ENCODE measurements at places on chromosomes 7 and 10. TPM values are rescaled to one million over a fixed set of nuclear protein-coding genes. Genes with fewer than 3 reads are reported as not detected.

Gene SLC29A4
- total RNA-seq = 10.3 TPM

- H3K27me3 ChIP-seq = peaks cover 63% of the 10 kb centered on the region
- H3K27ac ChIP-seq = no peak overlapping the region
- no peak overlapping the region for H3K4me3 ChIP-seq
- DNase-seq = no peak
- H3K36me3 ChIP-seq = no peaks in the 10 kb centered on the region
Observed at GRCh38 chr10:71073451-71074175, 138.8 kb upstream of the UNC5B start.

Gene EN2
- not detected for total RNA-seq

DNA sequence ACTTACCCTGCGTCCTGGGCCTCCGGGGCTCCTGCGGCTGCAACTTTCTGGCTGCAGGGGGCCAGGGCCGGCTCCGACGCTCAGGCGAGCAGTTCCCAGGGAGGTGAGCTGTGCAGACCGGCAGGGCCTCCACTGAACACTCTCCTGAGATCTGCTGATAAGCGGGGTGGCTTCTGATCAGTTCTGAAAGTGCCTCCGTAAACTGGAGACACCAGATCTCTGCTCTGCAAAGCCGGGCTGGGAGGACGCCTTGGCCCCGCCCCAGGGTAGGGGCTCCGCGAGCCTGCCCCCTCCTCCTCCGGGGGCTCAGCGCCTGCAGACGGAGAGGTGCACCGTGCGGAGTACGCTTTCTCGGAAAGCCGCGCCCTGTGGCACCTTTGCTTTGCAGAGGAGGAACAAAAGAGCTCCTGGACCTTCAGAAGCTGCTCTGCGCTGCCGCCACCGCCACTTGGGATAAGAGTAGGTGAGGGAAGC, 141.3 kb upstream of the VKORC1L1 start:
- no peak for DNase-seq
- no peak overlapping the region for H3K27ac ChIP-seq
- no peak overlapping the region for H3K4me3 ChIP-seq
- H3K27me3 ChIP-seq = no peaks in the 10 kb centered on the region
- no peaks in the 10 kb centered on the region for H3K4me1 ChIP-seq

Gene AKR1C4
- not detected for total RNA-seq

Gene GPR26
- not detected for total RNA-seq

- no peaks in the 10 kb centered on the region for H3K36me3 ChIP-seq
- DNase-seq = peak; percentile 42
- no peaks in the 10 kb centered on the region for H3K27me3 ChIP-seq
- H3K4me1 ChIP-seq = peaks cover 22% of the 10 kb centered on the region
Observed at GRCh38 chr7:5586279-5586962, 162.8 kb upstream of the TNRC18 start.

Gene TWIST1
- total RNA-seq = 1.0 TPM

Gene TAS2R3
- total RNA-seq = 2.0 TPM

DNA sequence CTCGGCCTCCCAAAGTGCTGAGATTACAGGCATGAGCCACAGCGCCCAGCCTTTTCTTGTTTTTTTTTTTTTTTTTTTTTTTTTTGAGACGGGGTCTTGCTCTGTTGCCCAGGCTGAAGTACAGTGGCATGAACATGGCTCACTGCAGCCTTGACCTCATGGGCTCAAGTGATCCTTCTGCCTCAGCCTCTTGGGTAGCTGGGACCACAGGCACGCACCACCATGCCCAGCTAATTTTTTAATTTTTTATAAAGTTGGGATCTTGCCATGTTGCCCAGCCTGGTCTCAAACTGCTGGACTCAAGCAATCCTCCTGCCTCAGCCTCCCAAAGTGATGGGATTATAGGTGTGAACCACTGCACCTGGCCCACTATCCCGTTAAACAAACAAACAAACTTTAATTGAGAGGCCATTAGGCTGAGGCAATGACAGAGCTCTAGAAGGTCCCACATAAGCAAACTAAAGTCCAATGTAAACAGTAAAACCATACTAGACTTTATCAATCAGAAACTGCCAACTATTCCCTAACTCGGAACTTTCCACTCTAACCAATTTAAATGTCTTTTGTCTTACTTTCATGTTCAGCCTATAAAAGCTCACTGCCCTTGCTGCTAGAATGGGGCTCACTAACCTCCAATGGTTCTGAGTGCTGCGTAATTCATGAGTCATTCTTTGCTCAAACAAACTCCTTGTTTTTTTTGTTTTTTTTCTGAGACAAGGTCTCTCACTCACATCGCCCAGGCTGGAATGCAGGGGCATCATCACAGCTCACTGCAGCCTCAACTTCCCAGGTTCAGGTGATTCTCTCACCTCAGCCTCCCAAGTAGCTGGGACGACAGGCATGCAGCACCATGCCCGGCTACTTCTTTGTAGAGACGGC, 1.9 kb downstream of the DHX32 start:
- H3K4me1 ChIP-seq = peaks cover 12% of the 10 kb centered on the region
- DNase-seq = peak; percentile 53
- no peaks in the 10 kb centered on the region for H3K27me3 ChIP-seq
- H3K27ac ChIP-seq = peak overlapping the region; percentile 76
- H3K4me3 ChIP-seq = no peak overlapping the region

Gene MYH16
- total RNA-seq = 11.7 TPM

Gene HOXA1
- 2.0 TPM for total RNA-seq

Gene RHOBTB1
- 7.8 TPM for total RNA-seq

DNA sequence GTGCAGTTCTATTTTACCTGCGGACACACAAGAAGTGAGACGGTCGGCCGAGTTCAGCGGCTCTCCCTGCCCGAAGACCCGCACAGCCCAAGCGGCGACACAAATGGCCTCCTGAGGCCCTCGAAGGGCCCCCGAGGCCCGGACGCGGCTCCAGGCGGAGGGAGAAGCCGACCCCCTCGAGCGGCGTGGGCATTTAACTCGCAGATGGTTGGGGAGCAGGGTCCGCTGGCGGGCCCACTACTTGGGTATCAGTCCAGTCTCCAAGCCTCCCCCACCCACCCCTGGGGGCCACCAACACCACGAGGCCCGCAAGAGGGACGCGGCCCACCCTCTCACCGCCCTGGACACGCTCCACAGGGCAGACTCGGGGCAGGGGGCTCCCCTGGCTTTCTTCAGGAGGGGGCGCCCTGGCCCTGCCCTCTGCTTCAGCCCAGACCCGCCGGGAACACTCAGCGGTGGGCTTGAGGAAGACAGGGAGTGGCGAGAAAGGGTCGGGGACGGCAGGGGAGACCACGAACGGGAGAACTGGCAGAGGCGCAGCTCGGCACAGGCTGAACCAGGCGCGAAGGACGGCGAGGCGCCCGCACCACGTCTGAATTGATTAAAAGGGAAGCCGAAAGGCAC, 1.7 kb downstream of the IGF2BP3 start:
- peak overlapping the region; percentile 92 for H3K27ac ChIP-seq
- H3K36me3 ChIP-seq = peaks cover 14% of the 10 kb centered on the region

DNA sequence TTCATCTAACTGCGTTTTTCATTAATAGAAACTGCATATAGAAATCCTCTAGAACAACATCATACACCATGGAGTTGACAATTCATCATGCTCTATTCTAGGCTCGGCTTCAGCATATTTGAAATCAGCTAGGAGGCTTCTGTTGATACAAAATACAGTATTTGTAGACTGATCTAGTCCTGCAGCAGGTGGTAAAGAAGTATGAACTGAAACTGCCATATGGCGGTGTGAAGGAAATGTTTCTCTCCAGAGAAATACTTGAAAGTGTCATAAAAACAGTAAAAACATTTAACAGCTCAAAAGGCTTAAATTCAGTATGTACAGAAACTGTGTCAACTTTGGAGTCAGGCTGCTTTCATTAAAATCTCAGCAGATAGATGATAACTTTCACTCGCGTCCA, 32.0 kb upstream of the MYO3A start:
- no peaks in the 10 kb centered on the region for H3K36me3 ChIP-seq
- H3K27me3 ChIP-seq = no peaks in the 10 kb centered on the region
- H3K4me3 ChIP-seq = no peak overlapping the region
- no peak for DNase-seq
- no peak overlapping the region for H3K27ac ChIP-seq

DNA sequence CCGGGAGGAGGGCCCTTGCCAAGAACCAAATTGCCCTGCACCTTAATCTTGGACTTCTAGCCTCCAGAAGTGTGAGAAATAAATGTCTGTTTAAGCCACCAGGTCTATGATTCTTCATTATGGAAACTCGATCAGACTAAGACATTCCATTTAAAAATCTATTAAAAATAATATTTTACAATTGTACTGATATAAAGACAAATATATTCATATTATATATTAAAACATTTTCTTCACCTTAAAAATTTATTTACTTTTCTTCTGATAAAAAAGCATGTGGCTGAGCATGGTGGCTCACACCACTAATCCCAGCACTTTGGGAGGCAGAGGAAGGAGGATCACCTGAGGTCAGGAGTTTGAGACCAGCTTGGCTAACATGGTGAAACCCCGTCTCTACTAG, 72.4 kb upstream of the CHST15 start:
- H3K27ac ChIP-seq = no peak overlapping the region
- H3K36me3 ChIP-seq = no peaks in the 10 kb centered on the region
- no peak for DNase-seq
- H3K4me3 ChIP-seq = no peak overlapping the region
- H3K27me3 ChIP-seq = no peaks in the 10 kb centered on the region

DNA sequence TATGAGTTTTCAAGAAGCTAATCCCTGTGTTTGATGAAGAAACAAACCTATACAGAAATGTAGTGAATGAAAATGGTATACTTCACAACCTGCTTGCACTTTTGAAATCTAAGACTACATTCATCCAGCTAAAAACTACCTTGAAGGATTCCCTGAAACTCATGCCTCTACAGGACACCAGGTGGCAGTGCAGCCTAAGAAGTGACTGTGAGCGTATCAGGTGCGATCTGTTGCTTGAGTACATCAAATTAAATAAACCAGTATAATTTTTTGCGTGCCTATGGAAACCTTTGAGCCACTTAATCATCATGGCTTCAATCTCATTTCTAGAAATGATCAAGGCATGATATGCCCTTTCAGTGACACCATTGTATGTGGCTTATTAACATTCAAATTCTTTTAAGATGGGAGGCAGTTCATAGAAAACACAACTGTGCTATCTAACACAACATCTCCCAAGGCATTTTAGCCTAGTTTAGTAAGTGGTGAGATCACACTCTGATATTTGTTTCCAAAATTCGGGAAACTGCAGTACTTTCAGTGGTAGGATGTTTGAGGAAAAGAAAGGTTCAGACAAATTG, 57.4 kb downstream of the PPP1R17 start:
- no peaks in the 10 kb centered on the region for H3K4me1 ChIP-seq
- no peak overlapping the region for H3K4me3 ChIP-seq
- H3K36me3 ChIP-seq = no peaks in the 10 kb centered on the region

GRCh38 chr7:83738291-83738835, 89.4 kb upstream of the SEMA3E start:
- H3K27me3 ChIP-seq = no peaks in the 10 kb centered on the region
- H3K4me3 ChIP-seq = no peak overlapping the region
- DNase-seq = no peak

- no peak for DNase-seq
- H3K27ac ChIP-seq = no peak overlapping the region
- H3K27me3 ChIP-seq = no peaks in the 10 kb centered on the region
- H3K36me3 ChIP-seq = no peaks in the 10 kb centered on the region
- no peaks in the 10 kb centered on the region for H3K4me1 ChIP-seq
- no peak overlapping the region for H3K4me3 ChIP-seq
Observed at GRCh38 chr7:134856691-134857090, 77.3 kb downstream of the CALD1 start.

Gene TMEM273
- total RNA-seq = 2.2 TPM

GRCh38 chr7:40733114-40733513, 598.3 kb downstream of the SUGCT start:
- peak overlapping the region; percentile 36 for H3K27ac ChIP-seq
- peak; percentile 89 for DNase-seq
- no peaks in the 10 kb centered on the region for H3K36me3 ChIP-seq

Gene PYROXD2
- total RNA-seq = 28.0 TPM

Gene MACROH2A2
- not detected for total RNA-seq

GRCh38 chr7:44385434-44386138, 60.2 kb upstream of the CAMK2B start:
- H3K4me1 ChIP-seq = peaks cover 11% of the 10 kb centered on the region
- H3K27me3 ChIP-seq = no peaks in the 10 kb centered on the region
- H3K4me3 ChIP-seq = no peak overlapping the region
- DNase-seq = no peak
- H3K27ac ChIP-seq = no peak overlapping the region

Gene ITPRID1
- total RNA-seq = not detected

DNA sequence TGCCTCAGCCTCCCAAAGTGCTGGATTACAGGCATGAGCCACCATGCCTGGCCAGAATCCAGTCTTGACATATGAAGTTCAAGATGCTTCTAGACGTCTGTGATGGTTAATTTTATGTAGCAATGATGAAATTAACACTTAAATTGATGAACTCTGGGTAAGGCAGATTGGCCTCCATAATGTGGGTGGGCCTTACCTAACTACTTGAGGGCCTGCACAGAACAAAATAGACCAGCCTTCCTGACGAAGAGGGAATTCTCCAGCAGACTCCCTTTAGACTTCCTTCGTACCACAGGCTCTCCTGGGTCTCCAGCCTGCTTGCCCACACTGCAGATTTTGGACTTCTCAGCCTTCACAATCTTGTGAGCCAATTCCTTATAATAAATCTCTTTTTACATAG, 4.7 kb downstream of the CDNF start:
- no peak for DNase-seq
- no peaks in the 10 kb centered on the region for H3K27me3 ChIP-seq
- H3K36me3 ChIP-seq = no peaks in the 10 kb centered on the region
- H3K27ac ChIP-seq = no peak overlapping the region

DNA sequence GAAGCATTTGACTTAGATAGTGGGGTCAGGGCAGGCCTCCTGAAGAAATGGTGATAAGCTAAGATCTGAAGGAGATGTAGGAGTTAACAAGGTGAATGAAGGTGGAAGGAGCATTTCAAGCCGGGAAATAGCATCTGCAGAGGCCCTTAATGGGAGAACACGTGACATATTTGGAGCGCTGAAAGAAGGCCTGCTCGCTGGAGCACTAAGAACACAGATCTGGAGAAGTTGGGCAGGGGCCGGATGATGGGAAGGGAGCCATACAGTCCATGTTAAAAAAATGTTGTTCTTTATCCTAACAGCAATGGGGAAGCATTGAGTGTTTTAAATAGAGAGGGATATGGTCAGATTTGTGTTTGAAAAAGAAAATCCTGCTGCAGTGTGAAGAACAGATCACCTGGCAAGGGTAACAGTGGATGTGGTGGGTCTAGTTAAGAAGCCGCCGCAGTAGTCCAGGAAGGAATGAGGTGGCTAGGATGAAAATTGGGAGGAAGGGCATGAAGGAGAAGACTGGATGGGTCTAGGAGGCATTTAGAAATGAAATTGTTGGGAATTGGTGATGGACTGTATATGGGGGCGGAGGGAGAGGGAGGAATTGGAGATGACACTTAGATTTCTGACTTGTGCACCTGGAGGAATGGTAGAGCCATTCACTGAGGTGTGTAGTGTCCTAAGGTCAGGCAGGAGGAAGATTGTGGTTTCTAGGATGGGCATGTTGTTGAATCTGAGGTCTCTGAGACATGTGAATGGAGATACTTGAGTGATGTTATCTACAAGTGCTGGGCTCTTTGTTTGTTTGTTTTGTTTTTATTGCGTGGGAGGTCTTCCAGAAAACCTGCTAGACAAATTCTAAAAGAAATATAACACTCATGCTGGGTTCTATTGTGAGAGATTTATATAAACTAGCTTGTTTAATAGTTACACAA, 58.4 kb downstream of the MET start:
- peak; percentile 74 for DNase-seq
- no peaks in the 10 kb centered on the region for H3K27me3 ChIP-seq
- H3K4me1 ChIP-seq = peaks cover 31% of the 10 kb centered on the region

GRCh38 chr7:4931943-4932342, 27.0 kb downstream of the MMD2 start:
- H3K36me3 ChIP-seq = no peaks in the 10 kb centered on the region
- DNase-seq = peak; percentile 61
- H3K4me3 ChIP-seq = no peak overlapping the region
- no peak overlapping the region for H3K27ac ChIP-seq
- H3K4me1 ChIP-seq = no peaks in the 10 kb centered on the region
- peaks cover 51% of the 10 kb centered on the region for H3K27me3 ChIP-seq

All from PC-9 (cell line).